ENCODE measurements at places on chromosomes 7 and 10.

DNA sequence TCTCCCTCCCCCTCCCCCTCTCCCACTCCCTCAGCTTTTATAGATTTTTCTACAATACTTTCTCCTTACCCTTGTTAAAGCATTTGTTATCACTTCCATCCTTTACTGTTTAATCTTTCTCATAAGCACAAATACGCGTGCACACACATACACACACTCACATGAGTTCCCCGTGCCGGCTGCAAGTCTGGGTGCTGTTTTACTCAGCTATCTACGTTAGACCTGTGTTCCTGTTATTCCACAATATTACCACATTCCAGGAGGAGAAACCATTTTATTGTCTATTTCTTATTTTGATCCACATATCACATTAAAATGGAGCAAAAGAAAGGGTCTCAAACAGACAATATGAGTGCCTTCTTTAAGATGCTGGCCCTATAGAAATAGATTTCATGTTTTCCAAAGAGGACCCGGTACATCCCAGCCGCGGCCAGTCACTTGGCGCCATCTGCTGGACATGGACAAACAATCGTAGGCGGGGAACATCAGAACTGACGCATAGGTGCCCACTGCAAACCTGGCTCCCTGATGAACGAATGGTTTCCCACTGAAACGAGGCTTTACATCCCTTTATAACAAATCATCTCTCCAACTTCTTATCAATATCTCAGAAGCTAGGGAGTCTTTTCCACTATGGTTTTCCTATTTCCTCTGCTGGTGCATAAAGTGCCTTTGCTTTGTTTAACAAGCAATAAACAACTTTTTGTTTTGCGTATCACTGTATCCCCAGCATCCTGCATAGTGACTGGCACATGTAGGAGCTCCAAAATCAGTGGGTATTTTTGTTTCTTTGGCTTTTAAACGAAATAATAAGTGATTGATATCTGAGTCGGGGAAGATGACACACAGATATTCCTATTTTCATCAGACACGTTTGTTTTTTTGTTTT, 25.2 kb upstream of the OPTN start:
- DNase-seq: no peak

- DNase-seq: no peak
Observed at GRCh38 chr10:4391683-4392082, 434.3 kb upstream of the AKR1E2 start.

- DNase-seq: no peak
Observed at GRCh38 chr10:27153845-27154193, 365 bp downstream of the YME1L1 start.

DNA sequence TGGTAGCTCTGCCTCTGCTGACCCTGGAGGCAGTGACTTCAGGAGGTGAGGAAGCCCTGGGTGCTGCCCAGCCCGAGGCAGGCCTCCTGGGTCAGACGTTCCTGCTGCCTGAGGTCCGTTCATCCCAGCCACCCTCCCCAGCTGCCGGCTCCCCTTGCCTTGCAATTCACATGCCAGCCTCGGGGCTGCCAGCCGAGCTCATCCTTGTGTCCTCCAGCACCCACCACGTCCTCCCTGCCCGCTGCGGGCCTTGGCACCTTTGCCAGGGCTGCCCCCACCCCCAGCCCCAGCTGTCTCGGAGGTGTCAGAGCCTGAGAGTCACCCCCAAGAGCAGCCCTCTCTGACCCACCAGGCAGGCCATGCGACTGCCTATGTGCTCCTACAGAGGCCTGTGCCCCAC, 162.1 kb upstream of the RNF32 start:
- no peak for DNase-seq

- DNase-seq: no peak
Observed at GRCh38 chr7:44979481-44980392, 922 bp upstream of the MYO1G start.

- DNase-seq: no peak
Observed at GRCh38 chr10:76928565-76928964, 709.0 kb downstream of the KCNMA1 start.

- DNase-seq: no peak
Observed at GRCh38 chr7:29397398-29397797, 166.2 kb upstream of the PRR15 start.

- no peak for DNase-seq
Observed at GRCh38 chr10:46227936-46228562, 58.7 kb upstream of the ANTXRL start.

- DNase-seq: no peak
Observed at GRCh38 chr7:71595176-71595575, 463.2 kb downstream of the GALNT17 start.

- no peak for DNase-seq
Observed at GRCh38 chr7:47380325-47381133, 201.4 kb downstream of the TNS3 start.

DNA sequence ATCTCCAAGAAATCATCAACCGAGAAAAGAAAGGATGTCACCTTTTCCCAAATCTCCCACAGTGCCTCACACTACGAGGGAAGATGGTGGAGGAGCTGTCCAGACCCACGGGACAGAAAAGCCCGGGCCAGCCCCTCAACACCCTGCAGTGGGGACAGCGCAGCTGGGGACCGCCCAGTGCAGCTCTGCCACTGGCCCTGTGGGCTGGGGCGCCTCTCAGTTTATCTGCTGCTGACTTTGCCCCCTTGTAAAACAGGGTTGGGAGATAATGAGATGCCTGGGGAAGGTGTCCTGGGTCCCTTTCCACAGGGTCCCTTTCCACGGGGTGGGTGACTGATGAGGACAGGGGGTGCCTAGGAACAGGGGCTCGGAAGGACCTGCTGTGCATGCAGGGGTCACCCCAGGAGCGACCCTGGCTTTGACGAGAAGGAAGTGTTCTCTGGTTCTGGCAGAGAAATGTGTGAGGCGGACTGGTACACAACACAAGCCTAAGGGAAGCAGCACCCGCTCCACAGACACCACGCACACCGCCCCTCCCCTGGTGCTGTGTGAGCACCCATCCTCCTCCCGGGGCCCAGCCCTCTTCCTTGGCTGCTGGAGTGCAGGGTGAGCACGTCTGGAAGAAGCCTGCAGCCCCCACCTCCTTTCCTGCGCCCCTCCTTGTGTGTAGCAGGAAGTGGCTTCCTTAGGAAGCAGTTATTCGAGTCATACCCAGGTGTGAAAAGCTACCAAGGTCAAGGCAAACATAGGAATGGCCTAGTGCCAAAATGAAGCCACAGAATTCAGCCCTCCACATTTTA, 339.9 kb downstream of the DNAJB6 start:
- no peak for DNase-seq

DNA sequence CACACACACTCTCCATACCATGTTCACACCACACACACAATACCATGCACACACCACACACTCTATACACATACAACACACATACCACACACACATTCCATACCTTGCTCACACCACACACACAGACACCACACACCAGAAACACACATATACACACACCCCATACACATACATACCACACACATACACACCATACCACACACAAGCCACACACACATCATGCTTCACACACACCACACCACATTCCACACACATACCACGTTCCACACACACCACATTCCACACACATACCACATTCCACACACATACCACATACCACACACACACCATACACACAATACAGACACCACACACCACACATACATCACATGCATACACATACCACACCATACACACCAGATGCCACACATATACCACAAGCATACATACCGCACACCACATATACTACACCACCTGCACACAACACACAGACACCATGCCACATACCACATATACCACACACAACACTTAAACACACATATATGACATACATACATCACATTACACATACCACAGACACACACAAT, 282.7 kb downstream of the POU6F2 start:
- DNase-seq: no peak

- no peak for DNase-seq
Observed at GRCh38 chr7:15857026-15857425, 170.5 kb upstream of the MEOX2 start.

GRCh38 chr7:116271963-116272886, 61.9 kb downstream of the TES start:
- no peak for DNase-seq

- DNase-seq: no peak
Observed at GRCh38 chr7:42953994-42954393, 21.8 kb downstream of the MRPL32 start.

DNA sequence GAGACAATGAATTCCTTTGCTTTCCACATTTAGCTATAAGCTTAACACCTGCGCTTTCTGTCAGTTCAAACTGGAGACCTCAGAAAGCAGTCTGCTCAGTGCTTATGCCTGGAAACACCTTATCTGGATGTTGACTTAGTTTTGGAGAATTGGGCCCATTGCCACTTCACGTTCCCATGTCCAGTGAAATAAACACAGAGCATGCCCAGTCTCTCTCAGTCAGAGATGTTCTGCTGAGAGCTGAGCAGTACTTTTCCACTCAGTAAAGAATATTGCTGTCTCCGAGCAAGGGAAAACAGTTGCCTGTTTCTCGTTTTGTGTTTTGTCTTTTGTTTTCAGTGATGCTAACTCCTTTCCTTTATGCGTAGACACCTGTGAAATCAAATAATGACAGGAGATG, 83.2 kb upstream of the PRR15 start:
- DNase-seq: no peak

Measured in effector CD8-positive, alpha-beta T cell (primary cell).